ENCODE measurements at places on chromosomes 2 and 18.

GRCh38 chr2:133841900-133842299, 273.6 kb upstream of the NCKAP5 start:
- peak; percentile 60 for DNase-seq

DNA sequence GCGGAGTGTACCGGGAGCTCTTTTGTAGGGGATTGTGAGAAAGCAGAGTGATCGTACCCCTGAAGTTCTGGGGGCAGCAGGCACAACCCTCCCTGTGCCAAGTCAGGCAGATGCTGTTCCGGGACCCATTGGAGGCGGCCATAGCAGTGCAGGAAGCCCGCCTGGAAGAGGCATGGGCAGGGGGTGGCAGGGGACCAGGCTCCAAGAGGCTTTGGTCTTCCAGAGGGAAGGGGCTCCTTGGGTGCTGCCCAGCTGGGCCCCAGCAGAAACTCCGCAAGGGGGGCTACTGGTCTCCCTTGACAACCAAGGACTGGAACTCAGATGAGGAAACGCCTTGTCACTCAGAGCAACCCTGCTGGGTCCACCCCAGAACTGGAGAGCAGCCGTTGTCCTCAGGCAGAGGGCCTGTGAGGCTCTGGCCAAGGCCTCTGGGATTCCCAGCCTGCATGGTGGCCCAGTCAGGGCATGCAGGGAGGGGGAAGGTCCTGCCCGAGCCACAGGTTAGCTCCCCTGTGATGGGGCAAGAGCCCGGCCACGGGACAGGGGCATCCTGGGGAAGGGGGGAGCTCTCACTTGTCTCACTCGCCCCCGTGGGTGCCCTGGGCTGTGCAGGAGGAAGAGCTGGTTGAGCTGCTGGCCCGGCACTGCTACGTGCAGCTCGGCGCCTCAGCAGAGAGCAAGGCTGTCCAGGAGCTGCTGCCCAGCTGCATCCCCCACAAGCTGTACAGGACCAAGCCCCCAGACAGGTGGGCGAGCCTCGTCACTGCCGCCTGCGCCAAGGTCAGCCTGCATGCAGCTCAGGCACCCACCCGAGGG, 21.0 kb upstream of the GPR17 start:
- no peak for DNase-seq

DNA sequence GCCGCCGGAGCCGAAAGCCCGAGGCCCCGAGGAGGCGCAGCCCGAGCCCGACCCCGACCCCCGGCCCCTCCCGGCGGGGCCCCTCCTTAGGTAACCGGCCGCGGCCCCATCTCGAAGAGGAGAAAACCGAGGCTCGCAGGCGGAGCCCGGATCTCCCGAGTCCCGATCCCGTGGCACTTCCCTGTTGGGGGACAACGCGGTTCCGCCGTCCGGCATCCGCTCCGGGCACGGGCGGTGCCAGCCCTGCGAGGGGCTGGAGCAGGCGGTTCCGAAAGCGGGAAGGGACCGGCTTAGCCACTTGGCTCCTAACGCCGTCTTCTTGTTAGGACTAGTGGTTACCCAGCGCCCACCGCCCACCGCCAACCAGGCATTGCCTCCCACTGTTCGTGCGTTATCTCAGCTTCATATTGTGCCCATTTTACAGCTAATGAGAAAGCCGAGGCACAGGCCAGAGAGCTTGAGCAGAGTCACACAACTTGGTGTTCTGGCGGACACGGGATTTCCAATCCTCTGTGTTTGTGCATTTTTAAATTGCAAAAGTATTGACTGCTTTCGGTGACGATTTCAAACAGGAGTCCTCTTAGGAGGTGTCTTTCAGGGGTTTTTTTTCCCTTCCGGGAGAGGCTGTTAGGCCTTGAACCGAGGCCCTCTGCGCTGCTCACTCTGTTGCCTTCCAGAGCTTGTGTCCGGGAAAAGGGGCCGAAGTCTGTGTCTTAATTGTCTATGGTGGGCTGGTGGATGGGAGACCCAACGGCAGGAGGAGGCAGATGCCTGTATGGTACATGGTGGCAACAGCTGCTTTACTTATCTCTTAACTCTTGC, 562 bp downstream of the CENPA start:
- no peak for DNase-seq

- DNase-seq, result no peak
Measured at GRCh38 chr18:31821545-31822171, 61.0 kb upstream of the SLC25A52 start.

GRCh38 chr2:134276381-134277172, 22.7 kb downstream of the MGAT5 start:
- no peak for DNase-seq

DNA sequence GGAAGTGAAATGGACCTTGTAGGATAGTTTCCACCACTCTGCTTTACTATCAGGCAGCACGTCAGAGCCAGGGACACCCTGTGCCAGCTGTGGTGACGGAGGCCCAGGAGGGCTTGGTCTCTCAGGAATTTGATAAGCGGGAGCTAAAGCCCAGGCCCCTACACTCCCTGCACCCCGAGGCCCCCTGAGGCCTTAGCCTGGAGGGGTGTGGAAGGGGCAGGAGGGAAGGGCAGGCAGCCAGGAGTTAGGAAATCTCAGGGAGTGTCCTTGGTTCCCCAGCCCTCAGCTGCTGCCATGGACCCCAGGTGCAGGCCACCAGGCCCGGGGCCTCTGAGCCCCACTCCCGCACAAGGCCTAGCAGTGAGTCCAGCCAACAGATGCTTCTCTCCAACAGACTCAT, 38.2 kb downstream of the PDIA6 start:
- DNase-seq, result no peak

DNA sequence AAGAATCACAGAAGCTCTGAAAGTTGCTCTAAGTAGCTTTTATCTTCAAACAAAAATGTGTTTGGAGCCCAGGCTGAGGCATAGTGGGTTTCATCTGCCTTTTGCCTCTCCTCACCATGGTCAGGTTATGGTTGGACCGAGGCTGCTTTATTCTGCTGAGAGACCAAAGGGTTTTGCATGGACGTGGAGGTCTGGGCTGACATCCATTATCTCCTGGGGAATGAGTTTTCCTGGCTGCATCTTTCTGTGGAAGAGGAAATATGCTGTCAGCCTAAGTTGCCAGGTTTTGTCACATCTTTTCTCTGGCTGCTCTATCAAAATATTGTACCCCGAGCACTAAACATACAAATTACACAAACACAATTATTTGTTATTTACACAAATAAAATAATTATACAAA, 223.2 kb downstream of the LDLRAD4 start:
- DNase-seq, result peak; percentile 25

- no peak for DNase-seq
Measured at GRCh38 chr2:74499940-74500577, 656 bp upstream of the LBX2 start.

- DNase-seq, result no peak
Measured at GRCh38 chr2:168614172-168615018, 158.3 kb downstream of the CERS6 start.

- no peak for DNase-seq
Measured at GRCh38 chr18:72973841-72974240, 106.1 kb upstream of the NETO1 start.

DNA sequence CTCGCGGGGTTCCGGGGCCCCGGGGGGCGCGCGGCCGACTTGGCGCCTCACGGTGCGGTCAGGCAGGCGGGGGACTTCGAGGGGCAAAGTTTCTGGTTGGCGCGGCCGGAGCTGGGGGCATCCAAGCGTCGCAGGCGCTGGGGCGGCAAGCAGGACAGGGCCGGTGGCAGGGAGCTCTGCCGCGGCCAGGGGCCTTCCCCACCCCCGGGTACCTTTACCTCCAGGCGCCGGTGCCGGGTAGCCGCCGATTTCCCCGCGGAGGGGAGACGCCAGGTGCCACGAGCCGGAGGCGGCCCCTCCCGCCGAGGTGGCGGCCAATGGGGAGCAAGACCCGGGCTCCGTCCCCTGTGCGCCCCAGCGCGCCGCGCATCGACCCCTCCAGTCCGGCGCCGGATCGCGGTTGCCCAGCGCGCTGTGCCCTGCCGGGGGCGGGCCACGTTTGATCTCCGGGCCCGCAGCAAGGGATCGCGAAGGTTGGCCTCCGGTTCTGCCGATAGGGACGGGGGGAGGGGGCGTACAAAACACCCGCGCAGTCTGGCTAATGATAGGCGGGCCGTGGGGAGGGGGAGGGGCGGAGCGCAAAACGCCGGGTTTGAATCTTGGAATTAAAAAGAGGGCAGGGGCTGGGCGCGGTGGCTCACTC, at the start of gene ST8SIA5:
Gene ST8SIA5, minus strand, starts transcription at position 495 of the 643 bp plus-strand sequence. CDS start 545 bp downstream, outside the sequence.
- no peak for DNase-seq

- no peak for DNase-seq
Measured at GRCh38 chr2:37631698-37632097, 39.7 kb downstream of the CDC42EP3 start.

DNA sequence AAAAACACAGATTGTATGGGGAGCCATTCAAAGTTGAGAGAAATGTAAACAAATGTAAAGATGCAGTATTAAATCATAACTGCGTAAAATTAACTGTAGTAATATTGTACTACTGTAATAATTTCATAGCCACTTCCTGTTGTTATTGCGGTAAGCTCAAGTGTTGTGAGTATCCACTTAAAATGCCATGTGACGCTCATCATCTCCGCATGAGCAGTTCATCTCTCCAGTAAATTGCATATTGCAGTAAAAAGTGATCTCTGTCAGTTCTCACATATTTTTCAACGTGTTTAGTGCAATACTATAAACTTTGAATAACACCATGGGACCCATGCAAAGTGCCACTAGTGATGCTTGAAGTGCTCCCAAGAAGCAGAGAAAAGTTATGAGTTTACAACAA, 41.8 kb upstream of the SP3 start:
- DNase-seq, result no peak

GRCh38 chr2:16718576-16719484, 53.2 kb upstream of the CYRIA start:
- no peak for DNase-seq

GRCh38 chr2:164213916-164214315, 407.4 kb downstream of the GRB14 start:
- DNase-seq, result no peak

DNA sequence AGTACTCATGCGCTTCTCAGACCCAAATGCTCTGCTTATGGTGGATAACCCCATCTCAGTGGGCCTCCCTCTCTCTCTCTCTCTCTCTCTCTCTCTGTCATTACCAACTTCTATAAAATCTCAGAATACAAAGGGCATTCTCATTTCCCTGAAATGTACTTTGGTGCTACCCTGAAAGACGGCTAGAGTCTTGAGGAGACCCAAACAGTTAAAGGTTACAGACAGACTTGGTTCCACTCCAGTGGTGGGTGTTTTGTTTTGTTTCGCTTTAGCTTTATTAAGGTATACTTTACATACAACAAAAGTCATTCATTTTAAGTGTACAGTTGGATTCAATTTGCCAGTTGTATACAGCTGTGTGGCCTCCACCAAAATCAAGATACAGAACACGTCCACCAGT, 60.9 kb downstream of the BCL11A start:
- DNase-seq, result no peak

DNA sequence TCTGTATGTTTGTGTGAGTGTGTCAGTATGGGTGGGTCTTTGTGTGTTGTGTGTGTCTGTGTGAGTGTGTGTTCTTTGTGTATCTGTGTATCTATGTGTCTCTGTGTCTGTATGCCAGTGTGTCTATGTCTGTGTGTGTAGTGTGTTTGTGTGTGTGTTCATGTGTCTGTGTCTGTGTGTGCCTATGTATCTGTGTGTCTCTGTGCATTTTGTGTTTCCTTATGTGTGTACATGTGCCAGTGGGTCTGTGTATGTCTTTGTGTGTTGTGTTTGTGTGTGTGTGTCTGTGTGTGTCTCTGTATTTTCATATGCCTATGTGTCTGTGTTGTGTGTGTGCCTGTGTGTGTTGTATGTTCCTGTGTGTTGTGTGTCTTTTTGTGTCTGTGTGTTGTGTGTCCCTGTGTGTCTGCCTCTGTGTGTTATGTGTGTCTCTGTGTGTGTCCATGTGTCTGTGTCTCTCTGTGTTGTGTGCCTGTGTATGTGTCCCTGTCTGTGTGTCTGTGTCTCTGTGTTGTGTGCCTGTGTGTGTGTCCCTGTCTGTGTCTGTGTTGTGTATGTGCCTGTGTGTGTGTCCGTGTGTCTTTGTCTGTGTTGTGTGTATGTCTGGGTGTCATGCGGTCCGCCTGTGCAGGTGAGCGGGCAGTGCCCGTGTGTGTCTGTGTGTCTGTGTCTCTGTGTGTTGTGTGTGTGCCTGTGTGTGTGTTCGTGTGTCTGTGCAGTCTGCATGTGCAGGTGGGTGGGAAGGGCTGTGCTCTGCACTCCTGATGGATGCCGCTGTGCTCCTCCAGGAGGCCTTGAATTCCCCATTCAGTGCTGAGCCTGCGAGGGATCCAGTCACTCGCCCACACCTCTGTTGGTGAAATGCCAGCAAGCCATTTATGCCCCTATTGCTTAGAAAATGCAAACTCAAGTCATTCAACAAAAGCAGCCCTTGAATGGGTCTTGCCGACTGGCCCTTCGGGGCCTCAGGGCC, 37.4 kb downstream of the KLHL29 start:
- no peak for DNase-seq

- no peak for DNase-seq
Measured at GRCh38 chr2:33804155-33804554, 205.1 kb upstream of the FAM98A start.

GRCh38 chr2:235845245-235845644, 322.9 kb downstream of the GBX2 start:
- DNase-seq, result no peak

- DNase-seq, result no peak
Measured at GRCh38 chr18:58208207-58208932, 164.3 kb downstream of the NEDD4L start.

DNA sequence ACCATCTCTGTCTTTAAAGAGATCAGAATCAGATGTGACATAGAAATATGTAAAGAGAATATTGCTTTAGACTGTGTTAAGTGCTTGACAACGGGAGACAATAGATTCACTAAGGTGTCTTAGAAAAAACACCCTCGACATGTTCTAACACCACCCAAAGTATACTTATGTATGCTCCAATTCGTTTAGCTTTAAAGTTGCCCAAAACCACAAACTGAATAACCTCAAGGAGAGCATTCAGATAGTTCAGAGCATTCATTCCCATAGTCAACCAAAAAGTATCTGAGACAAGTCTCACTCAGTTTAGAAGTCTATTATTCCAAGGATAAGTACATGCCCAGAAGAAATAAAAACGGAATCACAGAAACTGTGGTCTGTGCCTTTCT, 96.4 kb downstream of the KYNU start:
- DNase-seq, result no peak

- no peak for DNase-seq
Measured at GRCh38 chr2:136448986-136449780, 316.2 kb upstream of the THSD7B start.
